ENCODE measurements at places on chromosomes 3 and 15. TPM values are rescaled to one million over a fixed set of nuclear protein-coding genes. Genes with fewer than 3 reads are reported as not detected.
A peak's percentile ranks its signal among the peaks of the same experiment; 100 is the strongest.

The SOX14 gene
- total RNA-seq, result not detected

The PEX5L gene
- 0.41 TPM for total RNA-seq

The IMPG2 gene
- total RNA-seq, result 0.11 TPM

- no peak for DNase-seq
Observed at GRCh38 chr3:46833346-46834300, 29.6 kb downstream of the MYL3 start.

DNA sequence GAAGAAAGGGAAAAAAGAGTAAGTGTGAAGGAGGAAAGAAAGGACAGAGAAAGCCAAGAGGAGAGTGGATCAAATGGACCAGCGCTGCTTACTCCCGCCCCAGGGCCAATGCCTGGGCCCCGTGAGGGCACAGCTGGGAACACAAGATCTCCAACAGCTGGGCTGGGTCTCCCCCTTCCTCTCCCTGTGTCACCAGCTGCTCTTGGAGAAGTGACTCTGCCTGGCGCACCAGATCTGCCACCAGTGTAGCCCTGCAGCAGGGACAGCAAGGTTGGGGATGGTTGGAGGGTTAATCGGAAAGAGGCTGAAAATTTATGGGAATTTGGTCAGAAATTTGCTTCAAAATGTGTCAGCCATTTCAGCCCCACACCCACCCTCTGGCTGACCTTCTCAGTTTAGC, 8.4 kb downstream of the CDAN1 start:
- DNase-seq, result no peak

DNA sequence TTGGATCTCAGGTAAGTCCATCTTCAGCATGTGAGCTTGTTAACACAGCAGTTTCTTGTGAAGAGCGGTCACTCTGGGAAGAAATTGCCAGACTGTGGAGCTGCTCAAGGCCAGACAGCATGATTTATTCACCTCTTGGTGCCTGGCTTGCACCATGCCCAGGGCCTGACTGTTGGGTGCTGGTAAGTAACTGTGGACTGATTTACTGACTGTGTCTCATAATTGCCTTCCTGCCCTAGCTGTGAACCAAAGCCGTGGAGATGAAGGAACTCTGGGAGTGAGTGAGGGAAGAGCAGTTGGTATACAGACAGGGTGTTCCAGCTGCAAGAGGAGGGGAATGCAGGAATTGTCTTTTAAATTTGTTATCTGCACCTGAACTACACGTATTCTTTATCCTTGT, 18.5 kb upstream of the WNT7A start:
- no peak for DNase-seq

GRCh38 chr3:188916934-188917401, 254.8 kb upstream of the TPRG1 start:
- no peak for DNase-seq

- DNase-seq, result peak; percentile 29
Observed at GRCh38 chr3:59641169-59641899, 591.5 kb upstream of the CFAP20DC start.

DNA sequence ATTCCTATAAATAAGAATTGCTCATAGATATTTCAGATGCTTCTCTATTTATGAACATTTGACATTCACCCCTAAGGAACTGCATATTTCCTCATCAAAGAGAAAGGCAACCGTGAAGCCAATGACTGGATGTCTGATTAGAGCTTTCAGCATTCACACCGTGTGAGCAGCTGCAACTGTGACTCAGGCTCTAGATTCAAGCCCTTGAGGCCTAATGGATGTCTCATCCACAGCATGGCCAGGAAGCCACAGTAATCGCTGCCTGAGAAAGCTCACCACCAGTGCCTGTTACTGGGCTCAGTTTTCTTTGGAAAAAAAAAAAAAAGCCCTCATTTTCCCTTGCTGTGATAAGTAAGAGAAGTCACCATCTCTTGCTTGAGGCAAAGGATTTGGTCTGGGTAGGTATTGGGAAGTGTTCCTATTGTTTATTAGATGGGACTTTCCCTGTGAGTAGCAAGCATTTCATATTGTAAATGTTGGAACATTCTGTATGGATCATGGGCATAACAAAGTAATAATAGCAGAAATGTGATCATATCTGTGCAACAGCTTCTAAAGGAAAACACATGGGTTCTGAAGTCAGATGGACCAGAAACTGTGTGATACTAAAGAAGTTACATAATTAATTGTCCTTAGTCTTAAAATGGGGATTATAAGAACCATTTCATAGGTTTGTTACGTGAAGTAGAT, 783.7 kb downstream of the AGBL1 start:
- DNase-seq, result no peak

DNA sequence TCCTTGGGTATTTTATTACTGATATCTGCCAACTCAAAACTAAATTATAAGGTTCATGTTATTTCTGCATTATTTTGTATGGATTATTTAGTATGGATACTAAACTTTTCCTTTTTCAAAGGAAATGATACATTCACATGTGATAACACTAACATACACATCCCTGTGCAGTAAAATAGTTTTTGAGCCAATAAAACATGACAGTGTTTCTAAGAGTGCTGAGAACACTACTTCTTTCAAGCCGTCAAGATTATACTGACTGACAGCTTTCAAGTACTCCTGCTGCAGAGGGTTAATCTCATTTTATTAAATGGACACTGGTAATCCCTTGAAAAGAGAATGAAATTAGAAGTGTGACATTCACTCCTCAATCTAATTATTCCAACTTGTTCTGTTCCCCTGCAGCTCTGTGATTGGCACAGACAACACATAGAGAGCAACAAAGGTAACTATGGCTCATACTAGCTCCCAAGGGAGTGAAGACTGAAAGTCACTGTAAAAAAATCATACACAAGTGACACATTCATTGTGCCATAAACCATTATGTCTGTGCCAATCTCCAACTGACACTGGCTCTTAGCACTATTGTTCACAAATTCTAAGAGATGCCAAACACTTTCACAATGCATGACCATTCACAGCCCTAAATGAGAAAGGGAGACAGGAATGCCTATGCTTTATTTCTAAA, 468.6 kb downstream of the SHQ1 start:
- DNase-seq, result no peak

The GOLGA8T gene
- 0.47 TPM for total RNA-seq

GRCh38 chr15:76185716-76186115, 125.6 kb downstream of the ETFA start:
- no peak for DNase-seq

GRCh38 chr3:160643994-160644393, 33.0 kb upstream of the ARL14 start:
- no peak for DNase-seq

DNA sequence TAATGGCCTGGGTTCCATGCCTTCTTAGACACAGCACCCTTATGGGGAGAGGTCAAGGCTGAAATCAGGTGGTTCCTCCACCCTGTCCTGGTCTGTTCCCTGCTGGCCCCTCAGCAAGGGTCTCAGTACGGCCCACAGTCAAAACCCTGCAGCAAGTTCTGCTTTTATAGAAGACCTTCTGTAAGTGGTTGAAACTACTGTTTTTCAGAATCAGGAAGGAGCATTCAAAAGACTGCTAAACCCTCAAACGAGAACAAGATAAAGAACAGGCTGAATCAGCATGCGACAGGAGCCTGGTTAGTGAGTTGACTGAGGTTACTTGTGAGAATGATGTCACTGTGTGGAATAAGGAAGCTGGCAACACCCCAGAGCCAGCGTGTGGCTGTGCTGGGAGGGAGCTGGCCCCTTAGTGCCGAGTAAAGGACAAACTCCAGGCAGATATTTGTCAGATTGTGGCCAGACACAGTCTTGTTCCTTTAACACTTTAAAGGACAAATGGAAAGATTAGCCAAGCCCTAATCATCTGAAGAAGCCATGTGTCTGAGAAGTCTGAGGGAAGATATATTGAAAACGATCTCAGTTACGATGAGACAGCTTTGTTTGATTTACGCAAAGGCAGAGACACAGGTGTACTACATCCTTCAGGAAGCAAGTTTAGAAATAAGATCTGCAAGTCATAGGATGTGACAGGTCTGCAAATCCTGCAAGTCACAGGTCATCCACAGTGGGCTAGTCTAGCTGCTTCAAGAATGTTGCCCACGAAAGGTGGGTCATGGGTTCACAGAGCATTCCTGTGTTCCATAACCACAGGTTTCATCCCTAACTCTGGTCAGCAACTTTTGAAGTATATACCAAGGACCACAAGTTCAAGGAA, 54.0 kb downstream of the B3GNT5 start:
- peak; percentile 70 for DNase-seq

GRCh38 chr3:107775974-107776373, 253.2 kb downstream of the BBX start:
- no peak for DNase-seq

DNA sequence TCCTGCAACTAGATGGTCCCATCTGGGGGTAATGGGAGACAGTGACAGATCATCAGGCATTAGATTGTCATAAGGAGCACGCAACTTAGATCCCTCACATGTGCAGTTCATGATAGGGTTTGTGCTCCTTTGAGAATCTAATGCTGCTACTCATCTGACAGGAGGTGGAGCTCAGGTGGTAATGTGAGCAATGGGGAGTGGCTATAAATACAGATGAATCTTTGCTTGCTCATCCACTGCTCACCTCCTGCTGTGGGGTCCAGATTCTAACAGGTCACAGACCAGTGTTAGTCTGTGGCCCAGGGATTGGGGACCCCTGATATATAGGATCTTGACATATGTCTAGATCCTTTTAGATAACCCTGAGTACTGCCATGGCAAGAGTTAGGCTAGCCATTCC, 52.7 kb downstream of the RASGRF1 start:
- DNase-seq, result no peak

The RASGRF1 gene
- not detected for total RNA-seq

GRCh38 chr3:79040701-79041100, 727.1 kb downstream of the ROBO1 start:
- DNase-seq, result no peak

GRCh38 chr3:41701191-41701698, 260.7 kb downstream of the ULK4 start:
- no peak for DNase-seq

- no peak for DNase-seq
Observed at GRCh38 chr3:106529738-106530137, 660.9 kb upstream of the CBLB start.

- no peak for DNase-seq
Observed at GRCh38 chr3:46535746-46536145, 30.4 kb downstream of the LRRC2 start.

The FOXL2NB gene
- not detected for total RNA-seq

The BSN gene
- total RNA-seq, result 0.55 TPM

GRCh38 chr15:35937380-35937779, 391.4 kb upstream of the DPH6 start:
- no peak for DNase-seq

GRCh38 chr15:75989045-75989444, 23.2 kb downstream of the NRG4 start:
- DNase-seq, result no peak

DNA sequence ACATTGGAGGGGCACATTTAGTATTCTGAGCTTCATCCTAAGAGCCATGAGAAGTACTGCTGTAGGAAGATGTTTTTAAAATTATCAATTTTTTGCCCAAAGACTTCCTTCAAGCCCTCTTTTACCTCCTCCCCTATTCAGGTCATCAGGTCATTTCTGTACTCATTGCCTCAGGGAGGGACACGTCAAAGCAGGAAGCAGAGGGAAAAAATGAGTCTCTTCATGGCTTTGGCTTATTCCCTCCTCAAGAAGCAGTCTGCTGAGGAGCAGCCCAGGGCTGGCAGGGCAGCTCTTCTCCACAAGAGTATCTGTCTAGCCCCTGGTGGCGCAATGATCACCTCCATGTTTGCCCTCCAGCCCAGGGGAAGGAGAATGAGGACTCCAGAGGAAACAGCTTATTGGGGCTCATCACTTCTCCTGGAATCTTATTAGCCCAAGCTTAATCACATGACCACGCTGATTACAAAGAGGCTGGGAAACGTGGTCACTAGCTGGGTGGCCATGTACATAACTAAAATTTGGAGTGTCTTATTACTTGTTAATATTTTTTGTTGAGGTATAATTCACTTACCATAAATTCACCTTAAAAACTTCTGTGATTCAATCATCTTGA, 44.2 kb upstream of the GATA2 start:
- DNase-seq, result no peak

- DNase-seq, result no peak
Observed at GRCh38 chr3:148641722-148642121, 56.0 kb upstream of the AGTR1 start.

DNA sequence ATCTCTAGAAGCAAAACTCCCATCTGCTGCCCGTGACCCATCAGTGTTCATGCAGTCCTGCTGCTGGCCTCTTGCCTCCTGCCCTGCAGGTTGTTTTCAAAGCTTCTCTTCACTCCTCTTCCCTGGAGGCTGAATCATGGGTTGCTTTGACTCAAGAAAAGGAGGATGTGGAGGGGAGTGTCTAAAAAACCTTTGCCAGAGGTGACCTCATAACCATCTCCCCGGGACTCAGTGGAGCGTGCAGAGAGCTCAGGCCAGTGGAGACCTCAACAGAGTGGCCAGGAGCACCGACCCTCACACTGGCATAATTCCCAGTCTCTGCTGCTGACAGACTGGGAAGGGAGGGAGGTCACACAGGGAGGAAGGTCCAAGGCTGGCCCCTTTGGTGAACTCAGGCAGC, 60.9 kb upstream of the ITGA11 start:
- peak; percentile 55 for DNase-seq

DNA sequence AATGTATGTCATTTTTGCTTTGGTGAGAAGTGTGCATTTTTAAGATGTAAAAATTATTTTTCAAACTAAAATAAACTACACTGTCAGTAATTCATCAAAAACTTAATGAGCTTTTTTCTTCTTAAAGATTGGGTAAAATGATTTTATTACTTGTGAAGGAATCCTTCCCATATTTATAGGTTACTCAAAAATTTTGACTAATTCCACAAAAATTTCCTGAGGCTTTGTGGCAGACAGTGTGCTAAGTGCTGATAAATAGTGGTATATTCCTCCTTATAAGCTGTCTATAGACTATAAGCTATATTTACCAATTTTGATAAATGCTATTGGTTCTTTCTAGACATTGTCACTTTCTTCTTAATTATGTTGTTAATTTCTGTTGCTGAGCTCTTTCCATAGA, 284.5 kb upstream of the SEMA6D start:
- no peak for DNase-seq

The ALPK3 gene
- total RNA-seq, result 181 TPM

The ATP13A5 gene
- total RNA-seq, result not detected

DNA sequence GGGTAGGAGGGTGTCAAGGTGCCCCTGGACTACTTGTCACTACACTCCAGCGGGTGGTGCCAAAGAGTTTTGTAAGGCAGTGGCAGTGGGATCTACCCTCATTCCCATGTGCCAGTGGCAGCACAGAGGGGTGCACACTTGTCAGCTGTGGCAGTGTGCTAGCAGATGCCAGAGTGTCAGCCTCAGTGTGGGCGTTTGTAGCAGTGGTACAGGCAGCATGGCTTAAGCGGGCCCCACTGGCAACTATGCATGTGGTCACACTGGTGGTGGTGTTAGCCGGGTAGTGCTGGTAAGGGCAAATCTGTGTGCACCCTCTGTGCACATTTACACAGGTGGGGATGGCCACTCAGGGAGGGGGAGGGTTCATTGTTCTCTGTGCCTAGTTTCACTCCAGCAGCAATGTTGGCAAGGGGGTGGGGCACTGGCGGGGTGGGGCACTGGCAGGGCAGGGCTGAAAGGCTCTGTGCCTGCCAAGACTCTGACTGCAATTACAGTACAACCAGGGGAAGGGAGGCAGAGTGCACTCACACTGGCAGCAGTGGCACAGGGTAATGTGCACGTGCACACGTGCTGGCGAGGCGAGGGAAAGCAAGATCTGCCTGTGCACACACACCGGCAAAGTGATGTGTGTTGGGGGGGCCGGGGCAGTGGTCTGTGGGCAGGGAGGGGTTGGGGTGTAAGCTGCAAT, 31.8 kb downstream of the MYO9A start:
- peak; percentile 18 for DNase-seq

The RETNLB gene
- total RNA-seq, result not detected

- DNase-seq, result no peak
Observed at GRCh38 chr3:14410503-14411165, 8.2 kb downstream of the SLC6A6 start.
